Liver (tissue), 10 donors: ENCODE measurements at places on chromosomes 3 and 15. TPM values are rescaled to one million over a fixed set of nuclear protein-coding genes. Genes with fewer than 3 reads are reported as not detected.

GRCh38 chr3:138234401-138235179 lies 47.5 kb downstream of the ARMC8 start:
- DNase-seq, result no peak

DNA sequence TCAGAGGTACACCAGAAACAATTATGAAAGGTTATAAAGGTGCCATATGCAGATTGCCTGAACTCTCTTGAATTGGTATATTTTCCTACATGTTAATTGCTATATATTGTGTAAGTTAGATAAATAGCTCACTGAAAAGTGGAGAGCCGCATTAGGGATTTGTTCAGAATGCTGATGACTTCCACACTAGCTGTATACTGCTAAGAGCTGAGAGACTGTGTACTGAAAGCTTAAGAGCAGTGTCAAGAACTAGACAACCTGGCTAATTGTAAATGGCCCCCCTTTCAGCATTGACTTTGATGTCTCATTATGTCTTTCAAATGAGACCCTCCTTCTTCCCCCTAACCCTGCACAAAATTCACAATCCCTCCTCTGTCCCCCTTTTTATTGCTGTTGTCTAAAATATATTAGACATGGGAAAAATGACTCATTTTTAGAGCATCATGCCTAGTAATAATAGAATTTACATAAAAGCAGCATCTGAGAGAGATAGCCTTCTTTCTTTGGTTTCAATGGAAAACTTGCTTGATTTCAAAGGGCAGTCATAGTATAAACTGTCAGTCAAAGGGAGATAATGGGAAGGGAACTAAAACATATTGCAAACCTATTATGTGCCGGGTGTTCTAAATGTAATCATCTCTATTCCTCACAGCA lies 34.7 kb upstream of the GREM1 start:
- no peak for DNase-seq

- no peak for DNase-seq
Observed at GRCh38 chr3:38599886-38600285, 49.6 kb downstream of the SCN5A start.

DNA sequence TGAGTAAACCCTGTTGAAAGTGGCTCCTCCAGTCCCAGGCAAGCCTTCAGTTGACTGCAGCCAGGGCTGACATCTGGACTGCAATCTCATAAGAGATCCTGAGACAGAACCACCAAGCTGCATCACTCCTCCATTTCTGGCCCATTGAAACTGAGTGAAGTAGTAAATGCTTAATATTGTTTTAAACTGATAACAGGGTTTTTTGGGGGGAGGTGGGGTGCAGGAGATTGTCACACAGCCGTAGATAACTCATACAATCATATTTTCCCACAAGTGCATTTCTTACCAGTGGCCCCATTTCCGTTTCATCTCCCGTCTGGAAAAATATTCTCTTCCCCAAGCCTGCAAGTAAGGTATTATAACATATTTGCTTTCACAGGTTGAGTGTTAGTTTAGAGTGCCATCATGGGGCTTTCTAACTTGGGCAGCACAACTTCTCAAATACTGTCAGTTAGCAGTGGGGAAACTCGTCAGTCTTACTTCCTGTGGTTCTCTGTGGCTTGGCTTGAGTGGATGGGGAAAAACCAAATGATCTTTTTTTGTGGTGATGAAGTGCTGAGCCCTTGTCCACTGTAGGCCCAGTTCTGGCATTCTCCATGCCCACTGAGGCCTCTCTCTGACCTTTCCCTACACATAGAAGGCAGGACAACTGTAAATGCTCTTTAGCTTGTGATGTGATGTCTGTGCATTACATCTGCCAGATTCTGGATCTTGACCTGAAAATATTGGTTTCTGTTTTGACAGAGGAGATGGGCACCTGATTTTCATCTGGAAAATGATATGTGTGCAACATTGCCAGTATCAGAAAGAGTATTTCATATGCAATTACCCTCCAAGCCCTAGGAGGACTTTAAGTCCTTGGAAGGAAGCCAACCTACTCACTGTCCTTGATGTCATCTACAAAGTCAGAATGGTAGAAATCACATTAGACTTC lies 90.1 kb upstream of the BHLHE40 start:
- DNase-seq, result no peak

GRCh38 chr15:85854345-85855097 lies 59.8 kb upstream of the KLHL25 start:
- no peak for DNase-seq

- DNase-seq, result no peak
Observed at GRCh38 chr3:108835101-108835500, 12.5 kb downstream of the TRAT1 start.

DNA sequence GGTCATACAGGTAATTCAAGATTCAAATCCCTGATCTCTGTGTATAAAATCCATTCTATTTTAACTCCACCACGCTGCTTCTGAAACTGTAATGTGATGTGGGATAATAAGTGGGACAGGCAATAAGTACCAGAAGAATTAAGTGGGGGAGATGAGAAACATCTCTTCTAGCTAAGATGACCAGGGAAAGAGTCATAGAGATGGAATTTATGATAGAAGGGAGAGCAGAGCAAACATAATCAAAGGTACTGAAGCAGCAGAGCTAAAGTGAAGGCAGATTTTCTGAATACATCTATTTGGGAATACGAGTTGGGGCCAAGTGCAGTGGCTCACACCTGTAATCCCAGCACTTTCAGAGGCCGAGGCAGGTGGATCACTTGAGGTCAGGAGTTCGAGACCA lies 4.9 kb downstream of the MRPL47 start:
- no peak for DNase-seq

DNA sequence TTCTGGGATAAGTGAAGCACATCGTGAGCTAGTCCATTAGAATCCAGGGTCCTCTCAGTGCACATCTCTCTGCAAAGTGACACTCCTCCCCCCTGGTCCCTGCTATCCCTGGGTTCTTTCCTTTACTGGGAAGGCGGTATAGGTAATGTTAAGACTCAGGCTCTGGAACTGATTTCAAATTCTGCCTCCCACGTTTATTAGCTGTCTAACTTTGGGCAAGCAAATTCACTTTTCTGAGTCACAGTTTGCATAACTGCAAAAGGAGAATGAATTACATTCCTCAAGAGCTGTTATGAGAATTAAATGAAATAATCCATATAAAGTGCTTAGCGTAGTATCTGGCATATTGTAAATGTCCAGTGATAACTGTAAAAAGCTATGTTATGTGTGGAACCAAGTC lies 168.1 kb upstream of the LRRN1 start:
- no peak for DNase-seq

GRCh38 chr3:37768107-37768809 lies 93.4 kb upstream of the CTDSPL start:
- no peak for DNase-seq

DNA sequence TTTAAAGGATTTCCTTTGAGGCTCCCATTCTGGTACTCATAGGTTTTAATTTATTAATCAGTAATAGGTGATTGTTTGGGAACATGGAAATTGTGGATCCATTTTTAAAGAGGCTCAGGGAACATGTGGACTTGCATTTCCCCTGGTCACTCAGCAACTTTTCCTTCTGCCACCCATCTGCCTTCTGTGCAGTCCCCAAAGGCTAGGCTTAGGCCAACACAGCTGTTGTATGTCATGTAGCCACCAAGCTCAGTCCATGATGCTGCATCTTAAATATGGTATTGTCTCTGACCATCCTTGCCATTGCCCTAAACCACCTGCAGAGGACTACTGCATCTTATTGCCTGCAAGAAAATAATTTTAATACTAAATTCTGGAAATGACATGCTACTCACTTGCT lies 416.7 kb upstream of the SEMA6D start:
- DNase-seq, result no peak

DNA sequence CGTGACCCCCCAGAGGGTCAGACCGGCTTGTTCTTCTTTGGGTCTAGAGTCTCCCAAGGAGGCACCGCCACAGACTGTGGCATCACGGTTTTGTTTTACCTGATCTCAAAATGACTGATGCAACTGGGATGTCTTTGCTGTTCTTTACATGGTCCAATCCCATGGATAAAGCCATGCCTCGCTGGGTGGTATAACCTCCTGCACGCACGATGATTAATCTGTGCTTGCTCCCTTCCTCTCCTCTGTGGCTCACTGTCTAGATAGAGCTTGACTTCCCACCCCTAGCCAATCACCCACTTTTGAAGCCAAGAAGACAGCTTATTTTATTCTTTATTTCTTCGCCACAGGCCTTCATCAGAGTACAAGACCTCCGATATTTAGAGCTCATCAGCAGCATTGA lies 36.6 kb upstream of the RHO start:
- DNase-seq, result no peak

DNA sequence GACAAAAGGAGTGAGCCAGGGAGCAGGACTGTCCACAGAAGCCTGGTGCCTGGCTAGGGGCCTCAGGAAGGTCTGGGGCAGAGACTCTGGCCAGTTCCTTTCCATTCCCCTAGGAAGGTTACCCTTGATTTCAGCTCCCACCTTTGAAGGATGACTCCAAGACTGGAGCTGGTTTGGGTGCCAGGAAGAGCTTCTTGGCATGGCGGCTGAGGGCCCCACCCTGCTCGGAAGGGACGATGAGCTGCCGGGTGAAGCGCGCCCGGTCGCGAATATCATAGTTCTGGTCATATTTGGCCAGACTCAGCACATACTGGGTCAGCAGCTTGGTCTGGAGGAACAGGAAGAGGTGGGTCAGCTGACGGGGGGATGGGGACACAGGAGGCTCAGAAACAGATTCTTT lies 19.4 kb upstream of the CPEB1 start:
- no peak for DNase-seq

DNA sequence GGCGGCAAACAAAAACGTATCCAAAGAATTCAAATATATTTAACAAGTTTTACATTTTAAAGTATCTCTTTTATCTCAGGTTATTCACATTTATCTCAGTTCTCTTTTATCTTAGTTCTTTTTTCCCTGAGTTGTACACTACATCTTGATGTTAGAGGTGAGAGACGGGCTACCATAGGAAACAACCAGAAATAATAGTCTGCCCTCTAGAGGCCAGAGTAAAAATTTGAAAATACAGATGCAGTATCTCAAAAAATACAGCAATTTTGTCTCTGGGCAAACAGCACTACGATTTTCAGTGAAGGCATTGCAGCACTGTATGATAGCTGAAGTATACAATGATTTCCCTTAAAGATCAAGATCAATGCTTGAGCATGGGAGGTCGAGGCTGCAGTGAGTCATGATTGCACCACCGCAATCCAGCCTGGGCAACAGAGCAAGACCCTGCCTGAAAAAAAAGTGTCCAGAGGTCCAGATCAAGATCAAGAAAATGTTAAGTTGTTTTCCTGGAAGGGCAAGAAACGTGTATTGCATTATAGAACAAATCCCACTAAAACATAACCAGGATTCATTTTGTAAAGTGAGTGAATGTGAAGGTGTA lies 82.6 kb upstream of the ATP11B start:
- DNase-seq, result no peak

DNA sequence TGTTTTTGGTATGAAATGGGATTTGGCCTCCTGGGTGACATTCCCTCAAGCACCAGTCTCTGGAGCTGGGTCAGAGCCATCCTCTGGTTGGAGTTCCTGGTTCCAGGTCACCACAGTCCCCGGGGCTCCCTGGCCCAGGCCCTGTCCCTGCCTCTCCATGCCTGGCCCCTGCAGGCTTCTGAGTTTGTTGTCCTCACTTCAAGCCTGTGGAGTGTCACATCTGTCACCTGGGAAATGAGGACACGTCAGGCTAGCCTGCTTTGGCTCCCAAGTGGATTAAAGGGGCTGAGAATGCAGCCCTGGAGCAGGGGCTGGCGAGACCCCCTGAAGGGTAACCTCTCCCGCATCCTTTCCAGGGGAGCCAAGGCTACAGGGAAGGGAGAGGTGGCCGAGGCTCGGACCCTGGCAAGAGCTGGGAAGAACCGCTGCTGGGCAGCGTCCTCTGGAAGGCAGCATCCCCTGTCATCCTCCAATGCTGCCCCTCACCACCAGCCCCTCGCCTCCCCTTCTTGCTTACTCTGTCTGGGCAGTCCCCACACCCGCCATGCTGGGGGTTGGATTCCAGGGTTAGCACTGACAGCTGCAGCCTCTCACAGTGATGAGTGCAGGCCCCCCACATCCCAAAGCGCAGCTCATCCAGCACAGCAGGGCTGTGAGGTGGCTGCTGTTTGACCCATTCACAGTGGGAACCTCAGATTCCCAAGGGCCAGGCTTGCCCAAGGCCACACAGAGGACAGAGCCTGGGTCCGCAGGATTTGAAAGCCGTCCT lies 75.5 kb upstream of the IQSEC1 start:
- no peak for DNase-seq

GRCh38 chr3:111712294-111713167 lies 117.4 kb upstream of the ZBED2 start:
- DNase-seq, result no peak

Gene PATL2
- polyA plus RNA-seq, result 0.32 TPM

Gene CRTAP
- 26.5 TPM for polyA plus RNA-seq

Gene PDCD7
- polyA plus RNA-seq, result 4.9 TPM

Gene GOLGB1
- 10.1 TPM for polyA plus RNA-seq
